ENCODE measurements at places on chromosomes 3 and 15.
A peak's percentile ranks its signal among the peaks of the same experiment; 100 is the strongest.

GRCh38 chr3:190182418-190183043 is 61.8 kb upstream of the P3H2 start:
- peak; percentile 2 for DNase-seq

GRCh38 chr15:64050281-64051092 is 4.2 kb upstream of the DAPK2 start:
- DNase-seq: no peak

DNA sequence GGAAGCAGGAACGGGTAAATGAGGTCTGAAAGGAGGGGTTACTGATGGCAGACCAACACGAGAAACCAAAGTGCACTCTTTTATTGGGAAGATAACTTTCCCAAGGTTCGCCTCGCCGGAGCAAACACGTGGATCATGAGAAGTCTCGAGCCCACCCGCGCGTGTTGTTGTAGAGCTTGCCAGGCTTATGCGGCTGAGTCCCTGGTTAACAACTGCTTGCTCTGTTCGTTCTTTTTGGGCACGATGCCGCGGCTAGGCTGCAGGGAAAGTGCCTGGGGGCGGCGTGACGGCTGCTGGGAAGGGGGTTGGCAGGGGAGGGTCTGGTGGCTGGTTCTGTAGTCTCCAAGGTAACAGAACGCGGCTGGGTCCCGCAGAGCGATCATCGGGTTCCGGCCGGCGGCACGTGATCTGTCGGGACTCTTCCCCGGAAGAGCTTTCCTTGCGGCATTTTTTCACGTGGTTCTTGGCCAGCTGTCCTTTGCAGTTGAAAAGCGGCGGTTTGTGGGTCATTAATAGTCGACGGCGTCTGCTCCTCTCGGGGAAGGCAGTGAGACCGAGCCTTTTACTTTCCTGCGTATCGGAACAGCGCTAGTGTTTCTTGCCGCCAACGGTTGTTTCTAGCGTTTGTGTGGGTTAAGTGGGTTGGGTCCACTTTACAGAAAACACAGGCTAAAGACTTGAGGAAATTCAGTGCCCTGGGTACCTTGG is 1.5 kb downstream of the MGA start:
- DNase-seq: peak; percentile 65

GRCh38 chr3:41103200-41103599 is 96.1 kb upstream of the CTNNB1 start:
- DNase-seq: no peak

GRCh38 chr3:178112134-178112533 is 424.1 kb upstream of the KCNMB2 start:
- no peak for DNase-seq

DNA sequence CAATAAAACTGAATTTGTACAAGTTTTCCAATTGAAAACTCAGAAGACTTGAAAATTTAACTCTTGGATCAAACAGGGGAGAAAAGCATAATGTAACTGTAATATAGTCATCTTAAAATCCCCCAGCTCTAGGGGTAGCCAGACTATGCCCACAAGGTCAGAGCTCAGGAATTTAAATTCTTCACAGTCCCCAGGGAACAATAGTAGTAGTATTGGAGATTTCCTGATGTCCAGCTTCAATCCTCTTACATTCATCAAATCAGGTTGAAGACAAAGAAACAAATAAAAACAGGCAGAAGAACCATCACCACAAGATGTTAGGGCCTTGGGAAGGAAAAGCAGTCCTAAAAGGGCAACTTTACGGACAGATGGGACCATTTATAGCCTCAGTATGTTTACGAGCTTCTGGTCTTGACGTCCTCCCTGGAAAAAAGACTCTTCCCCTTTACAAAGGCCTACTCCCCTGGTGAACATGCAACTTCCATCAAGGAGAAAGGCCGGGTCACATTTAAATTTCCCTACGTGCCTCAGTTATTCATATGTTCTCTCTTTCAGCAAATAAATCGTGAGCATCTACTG is 96.8 kb downstream of the PLCH1 start:
- DNase-seq: no peak

DNA sequence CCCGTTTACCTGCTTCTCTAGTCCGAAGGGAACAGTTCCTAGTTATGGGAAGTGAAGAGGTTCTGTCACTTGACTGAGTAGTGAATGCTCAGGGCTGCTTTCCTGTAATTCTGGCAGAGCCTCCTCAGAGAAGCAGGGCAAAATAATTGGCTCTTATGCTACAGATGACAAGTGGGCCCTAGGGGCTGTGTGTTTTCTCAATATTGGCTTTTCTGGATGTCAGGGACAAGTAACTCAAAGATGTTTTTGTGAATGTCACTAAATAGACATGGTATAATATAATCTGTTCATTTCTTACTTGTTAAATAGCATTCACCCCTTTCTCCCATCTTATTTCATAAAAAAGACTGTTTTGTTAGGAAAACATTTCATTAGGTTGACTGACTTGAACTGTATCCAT is 40.1 kb downstream of the SGO1 start:
- DNase-seq: no peak

DNA sequence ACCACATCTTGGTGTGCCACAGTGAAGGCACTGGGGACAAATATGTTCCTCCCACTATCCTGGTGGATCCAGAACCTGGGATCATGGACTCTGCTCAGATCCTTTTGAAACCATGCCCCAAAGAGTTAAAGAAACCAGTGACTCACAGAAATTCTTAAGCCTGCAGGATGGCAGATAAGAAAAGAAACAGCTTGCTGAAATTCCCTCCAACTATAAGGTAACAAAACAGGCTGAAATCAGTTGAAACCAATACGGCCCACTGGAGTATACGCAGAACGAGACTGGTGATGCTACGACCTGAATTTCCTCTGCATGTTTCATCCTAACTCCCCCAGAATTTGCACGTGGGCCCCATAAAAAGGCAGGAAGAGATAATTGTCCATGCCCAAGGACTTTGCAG is 209.6 kb downstream of the TJP1 start:
- DNase-seq: no peak

- DNase-seq: no peak
Observed at GRCh38 chr15:58355382-58355971, 76.3 kb upstream of the LIPC start.

DNA sequence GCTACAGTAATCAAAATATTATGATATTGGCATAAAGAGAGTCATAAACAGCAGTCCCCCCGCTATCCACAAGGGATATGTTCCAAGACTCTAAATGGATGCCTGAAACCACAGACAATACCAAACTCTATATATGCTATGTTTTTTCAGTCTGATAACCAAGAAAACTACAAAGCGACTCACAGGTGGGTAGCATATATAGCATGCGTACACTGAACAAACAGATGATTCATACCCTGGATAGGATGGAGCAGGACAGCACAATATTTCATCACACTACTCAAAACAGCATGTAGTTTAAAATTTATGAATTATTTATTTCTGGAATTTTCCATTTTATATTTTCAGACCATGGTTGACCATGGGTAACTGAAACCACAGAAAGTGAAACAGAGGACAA is 87.0 kb upstream of the PPP2R3A start:
- no peak for DNase-seq

GRCh38 chr3:189344996-189345395 is 173.2 kb downstream of the TPRG1 start:
- no peak for DNase-seq

- DNase-seq: no peak
Observed at GRCh38 chr15:68868296-68868695, 47.6 kb upstream of the ANP32A start.

DNA sequence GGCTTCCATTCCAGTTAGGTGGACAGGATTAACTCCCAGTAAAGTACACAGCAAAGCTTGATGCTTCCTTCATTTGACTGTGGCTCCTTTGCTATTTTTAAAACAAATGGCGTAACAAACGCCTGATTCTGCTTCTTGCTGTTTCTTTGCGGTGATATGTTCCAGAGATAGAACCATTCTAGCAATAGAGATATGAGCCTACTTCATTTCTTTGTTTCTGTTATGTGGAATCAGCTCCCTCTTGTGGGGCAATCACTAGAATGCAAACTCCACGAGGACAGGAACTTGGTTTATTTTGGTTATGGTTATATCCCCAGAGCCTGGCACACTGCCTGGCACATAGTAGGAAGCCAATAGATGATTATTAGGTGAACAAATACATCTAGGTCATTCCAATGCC is 122.6 kb upstream of the SLC6A11 start:
- DNase-seq: no peak

GRCh38 chr15:85116925-85117646 is 135.4 kb downstream of the PDE8A start:
- no peak for DNase-seq

DNA sequence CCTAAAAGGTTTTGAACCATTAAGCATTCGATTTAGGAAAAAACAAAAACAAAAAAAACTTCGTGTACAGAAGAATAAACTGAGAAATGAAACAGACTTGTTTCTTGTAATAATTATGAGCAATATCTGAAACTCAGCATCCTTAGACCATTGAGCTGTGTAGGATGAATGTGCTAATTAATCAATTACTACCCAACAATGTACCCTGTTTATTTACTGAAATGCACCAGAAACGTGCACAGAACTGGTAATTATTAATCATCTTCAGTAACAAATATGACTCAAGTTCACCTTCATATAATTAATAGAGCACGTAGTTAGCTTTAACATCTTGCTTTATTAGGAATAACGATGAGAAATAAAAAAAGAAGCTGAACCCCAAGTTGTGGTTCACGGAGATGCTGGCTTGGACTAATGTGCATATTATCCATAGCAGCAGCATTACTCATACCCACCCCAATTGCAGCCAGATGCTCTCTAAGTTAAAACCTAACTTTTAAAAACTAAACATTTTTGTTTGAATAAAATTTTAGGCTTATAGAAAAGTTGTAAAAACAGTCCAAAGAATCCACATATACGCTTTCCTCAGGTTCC is 10.2 kb upstream of the C15orf61 start:
- DNase-seq: peak; percentile 65

- DNase-seq: no peak
Observed at GRCh38 chr3:148873270-148873927, 8.3 kb downstream of the CPA3 start.

DNA sequence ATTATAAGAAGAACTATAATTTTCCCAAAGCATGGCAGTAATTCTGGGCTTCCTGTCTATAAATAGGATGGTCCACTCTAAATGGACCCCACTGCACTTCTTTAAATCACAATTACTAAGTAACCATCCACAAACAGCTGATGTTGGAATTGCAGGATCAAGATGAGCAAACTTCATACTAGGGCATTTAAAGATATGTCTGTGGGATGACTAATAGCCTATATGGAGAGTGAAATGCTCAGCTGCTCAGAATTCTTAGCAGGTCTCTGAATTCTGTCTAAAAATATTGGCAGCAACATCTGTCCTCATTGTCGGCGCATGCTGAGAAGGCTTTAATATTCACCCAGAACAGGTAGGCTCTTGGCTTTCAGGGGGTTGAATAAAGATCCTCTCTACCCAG is 140.4 kb downstream of the SATB1 start:
- DNase-seq: no peak

DNA sequence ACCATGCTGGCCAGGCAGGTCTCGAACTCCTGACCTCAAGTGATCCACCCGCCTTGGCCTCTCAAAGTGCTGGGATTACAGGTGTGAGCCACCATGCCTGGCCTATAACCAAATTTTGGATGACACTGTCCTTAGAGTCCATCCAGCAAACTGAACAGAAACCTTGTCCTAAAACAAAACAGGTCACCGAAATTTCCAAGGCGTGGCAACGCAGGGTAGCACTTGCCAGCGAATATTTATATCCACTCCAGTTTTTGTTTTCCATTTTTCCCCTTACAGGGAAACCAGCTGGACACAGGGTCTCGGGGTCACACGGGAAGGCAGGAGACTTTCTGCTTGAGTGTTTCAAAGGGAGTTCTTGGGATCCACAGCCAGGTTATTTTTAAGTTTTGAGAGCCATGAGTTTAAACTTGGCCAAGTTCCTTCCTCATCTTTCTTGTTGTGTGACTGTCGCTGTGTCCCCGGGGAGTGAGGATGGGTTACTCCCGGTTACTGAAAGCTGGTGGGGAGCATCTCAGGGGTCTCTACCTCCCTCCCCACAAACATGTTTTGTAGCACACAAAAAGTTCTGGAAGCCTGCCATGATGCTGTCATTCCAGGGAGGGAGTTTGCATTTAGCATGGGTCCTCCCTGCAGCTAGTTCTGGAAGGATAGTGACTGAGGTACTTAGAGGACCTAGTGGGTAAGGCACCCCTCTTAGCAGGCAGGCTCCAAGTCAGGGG is 12.6 kb downstream of the LIMD1 start:
- DNase-seq: no peak

DNA sequence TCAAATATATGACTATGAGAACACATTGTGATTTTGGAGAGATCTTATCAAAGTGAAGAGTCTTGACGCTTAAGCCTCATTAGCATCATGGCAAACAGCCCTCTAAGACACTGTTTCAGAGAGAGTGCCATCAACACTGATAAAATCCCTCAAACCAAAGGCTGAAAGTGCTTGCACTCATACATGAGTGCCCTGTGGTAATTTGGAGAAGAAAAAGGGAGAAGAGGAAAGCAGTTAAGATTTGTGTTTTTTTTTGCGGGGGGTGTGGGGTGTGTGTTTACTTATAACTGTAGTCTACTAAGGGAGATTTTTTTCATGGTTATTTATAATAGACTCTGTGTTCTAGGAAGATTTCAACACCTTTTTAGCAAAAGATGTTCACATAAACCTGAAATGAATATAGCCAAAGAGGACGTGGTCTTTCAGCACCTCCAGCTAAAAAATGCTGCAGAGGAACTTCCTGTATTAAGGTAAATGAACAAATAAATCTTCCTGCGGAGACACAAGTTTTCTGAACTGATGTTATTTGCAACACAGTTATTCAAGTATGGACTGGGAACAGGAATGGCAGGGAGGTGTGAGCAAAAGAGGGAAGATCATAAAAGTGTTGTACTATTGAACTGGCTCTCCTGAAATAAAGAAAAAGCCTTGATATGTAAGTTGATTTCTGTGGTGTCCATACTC is 81.9 kb upstream of the TGFBR2 start:
- DNase-seq: no peak

- DNase-seq: no peak
Observed at GRCh38 chr3:153852355-153852754, 268.8 kb upstream of the ARHGEF26 start.

- no peak for DNase-seq
Observed at GRCh38 chr15:60871731-60872130, 357.4 kb downstream of the RORA start.

- DNase-seq: no peak
Observed at GRCh38 chr3:12993517-12994356, 79.5 kb downstream of the IQSEC1 start.

GRCh38 chr3:133280586-133280985 is 119.3 kb upstream of the BFSP2 start:
- no peak for DNase-seq

- no peak for DNase-seq
Observed at GRCh38 chr3:49769926-49770325, 16.4 kb downstream of the IP6K1 start.

DNA sequence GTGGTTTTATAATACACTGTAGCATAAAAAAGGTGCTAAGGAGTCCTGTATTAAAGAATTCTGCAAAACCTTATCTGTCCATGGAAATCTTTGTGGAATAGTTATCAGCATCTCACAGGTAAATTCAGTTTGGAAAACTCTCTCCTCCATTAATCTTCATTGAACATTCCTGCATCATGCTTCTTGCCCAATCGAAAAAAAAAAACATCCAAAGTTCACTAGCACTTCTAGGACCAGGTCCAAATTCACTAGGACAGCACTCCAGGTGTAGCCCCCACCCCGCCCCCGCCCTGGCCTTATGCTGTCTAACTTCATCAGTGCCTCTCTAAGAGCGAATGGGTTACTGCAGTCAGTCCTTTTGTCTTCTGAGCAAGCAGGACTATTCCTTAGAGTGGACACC is 138.6 kb downstream of the PLD1 start:
- no peak for DNase-seq

Measured in fibroblast of gingiva (primary cell).